ENCODE measurements at places on chromosomes 4 and X.
A peak's percentile ranks its signal among the peaks of the same experiment; 100 is the strongest.

- DNase-seq = no peak
Measured at GRCh38 chr4:164596318-164596878, 157.5 kb upstream of the SMIM31 start.

DNA sequence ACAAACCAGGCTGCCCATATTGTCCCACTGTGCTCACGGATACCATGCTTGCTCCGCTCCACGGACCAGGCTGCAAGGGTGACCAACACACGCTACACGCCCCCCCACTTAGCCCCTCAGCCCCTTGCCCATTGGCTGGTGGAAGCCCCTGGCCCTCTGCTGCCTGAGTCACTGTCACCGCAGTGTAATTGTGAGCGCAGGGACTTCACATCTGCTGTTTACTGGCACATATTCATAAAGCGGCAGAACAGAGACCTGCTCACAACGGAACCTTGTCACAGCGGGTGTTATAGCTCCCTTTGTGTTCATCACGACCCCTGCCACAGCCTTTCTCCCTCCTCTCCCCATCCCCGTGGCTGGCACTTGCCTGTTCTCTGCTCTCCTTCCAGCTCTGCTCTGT is 83.7 kb downstream of the PSAPL1 start:
- DNase-seq = no peak

DNA sequence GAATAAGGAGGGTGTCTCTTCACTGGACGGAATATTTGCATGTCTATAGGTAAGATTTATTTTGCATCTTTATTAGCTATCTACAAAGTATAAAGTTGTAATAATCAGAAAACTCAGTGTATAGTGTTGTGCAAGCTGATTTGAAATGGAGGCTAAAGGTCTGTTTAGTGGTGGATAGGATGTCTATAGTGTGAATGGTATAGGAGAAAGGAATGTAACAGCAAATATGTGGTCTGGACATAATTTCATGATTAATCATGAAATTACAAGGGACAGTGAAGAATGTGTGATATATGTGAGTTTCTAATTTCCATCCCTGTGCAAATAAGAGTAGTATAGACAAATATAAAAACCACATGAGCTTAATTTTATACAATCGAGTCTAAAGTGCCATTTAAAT is 79.3 kb upstream of the CAMK2D start:
- DNase-seq = peak; percentile 53

GRCh38 chrX:18389966-18390365 is 35.4 kb upstream of the CDKL5 start:
- DNase-seq = no peak

- DNase-seq = no peak
Measured at GRCh38 chr4:143341186-143341755, 4.6 kb downstream of the GAB1 start.

GRCh38 chr4:6716958-6717655 is 1.1 kb downstream of the BLOC1S4 start:
- DNase-seq = no peak

DNA sequence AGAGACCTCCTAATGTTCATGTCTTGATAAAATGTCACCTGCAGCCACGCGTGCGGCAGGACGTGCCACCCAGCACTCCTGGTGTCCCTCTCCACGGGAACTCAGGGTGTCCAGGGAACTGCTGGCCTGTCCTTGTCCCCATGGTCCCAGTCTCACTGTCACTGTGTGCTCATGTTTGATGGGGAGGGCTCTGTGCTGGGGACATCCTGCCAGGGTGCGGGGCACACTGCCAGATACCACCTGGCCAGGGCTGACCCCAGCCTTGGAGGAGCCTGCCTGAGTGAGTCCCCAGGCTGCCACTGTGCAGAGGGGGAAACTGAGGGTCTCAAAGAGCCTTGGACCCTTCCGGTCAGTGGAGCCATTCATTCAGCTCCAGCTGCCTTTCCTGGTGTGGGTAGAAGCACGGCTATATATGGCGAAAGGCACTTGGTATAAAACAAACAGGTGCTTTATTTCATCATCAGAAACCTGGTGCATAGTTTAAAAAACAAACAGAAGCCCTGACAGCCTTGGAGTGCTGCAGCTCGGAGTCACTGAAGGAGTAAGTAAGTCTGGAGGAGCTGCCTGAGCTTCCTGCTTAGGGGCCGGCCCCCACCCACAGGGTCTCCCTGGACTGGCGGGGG is 33.0 kb downstream of the NOP14 start:
- no peak for DNase-seq

GRCh38 chr4:185149392-185149791 is 6.3 kb downstream of the SLC25A4 start:
- DNase-seq = no peak

- no peak for DNase-seq
Measured at GRCh38 chrX:21885568-21885967, 29.8 kb downstream of the YY2 start.
